ENCODE measurements at places on chromosomes 6 and 20.
A peak's percentile ranks its signal among the peaks of the same experiment; 100 is the strongest.

DNA sequence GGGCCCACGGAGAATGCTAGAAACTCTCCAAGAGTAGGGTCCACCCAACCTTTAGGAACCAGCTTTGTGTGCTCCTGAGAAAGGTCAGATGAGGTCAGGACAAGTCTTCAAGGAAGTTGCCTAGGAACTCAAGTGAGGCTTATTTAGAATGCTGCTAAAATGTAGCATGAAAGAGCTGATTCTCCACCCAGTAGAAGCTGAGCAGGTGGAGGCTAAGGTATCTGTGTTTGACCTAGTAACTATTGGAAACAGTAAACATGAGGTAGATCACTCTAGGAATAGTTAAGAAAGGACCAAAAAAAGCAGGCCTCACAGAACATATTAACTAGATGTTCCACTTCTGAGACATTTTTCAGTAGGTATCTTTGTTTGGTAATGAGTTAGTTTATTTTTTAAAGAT is 13.9 kb downstream of the CEP43 start:
- DNase-seq: no peak

- DNase-seq: peak; percentile 25
Measured at GRCh38 chr20:33862709-33863403, 51.7 kb downstream of the CHMP4B start.

DNA sequence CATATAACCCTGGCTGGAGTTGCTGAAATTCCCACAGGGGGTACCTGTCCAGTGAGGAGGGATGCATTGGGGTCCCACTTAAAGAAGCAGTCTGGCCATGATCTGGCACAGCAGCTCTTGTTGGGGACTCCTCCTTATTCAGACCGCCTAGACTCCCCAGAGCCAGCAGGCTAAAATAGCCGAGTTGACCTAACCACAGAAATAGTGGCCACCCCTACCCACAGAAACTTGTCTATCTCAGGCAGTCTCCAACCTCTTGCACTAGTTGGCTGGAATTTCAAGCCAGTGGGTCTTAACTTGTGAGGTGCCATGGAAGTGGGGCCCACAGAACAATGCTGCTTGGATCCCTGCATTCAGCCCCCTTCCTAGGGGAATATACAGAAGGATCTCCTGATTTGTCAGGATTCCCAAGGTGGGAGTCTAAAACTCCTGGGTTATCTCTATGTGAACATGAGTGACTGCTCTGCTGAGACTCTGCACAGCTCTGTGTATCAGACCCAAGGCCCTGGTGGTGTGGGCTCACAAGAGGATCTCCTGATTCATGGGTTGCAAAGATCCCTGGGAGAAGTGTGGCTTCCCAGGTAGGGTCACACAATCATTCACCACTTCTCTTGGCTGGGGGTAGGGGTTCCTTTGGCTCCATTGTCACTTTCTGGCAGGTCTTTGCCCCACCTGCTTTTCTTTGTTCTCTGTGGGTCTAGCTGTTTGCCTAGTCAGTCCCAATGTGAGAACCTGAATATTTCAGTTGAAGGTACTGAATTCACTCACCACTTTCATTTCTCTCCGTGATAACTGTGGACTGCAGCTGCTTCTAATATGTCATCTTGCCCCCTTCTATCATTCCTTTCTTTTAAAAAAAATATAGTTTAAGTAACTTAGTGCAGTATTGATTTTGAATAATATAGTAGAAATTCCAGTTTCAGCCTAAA is 65.5 kb upstream of the CLVS2 start:
- DNase-seq: no peak

DNA sequence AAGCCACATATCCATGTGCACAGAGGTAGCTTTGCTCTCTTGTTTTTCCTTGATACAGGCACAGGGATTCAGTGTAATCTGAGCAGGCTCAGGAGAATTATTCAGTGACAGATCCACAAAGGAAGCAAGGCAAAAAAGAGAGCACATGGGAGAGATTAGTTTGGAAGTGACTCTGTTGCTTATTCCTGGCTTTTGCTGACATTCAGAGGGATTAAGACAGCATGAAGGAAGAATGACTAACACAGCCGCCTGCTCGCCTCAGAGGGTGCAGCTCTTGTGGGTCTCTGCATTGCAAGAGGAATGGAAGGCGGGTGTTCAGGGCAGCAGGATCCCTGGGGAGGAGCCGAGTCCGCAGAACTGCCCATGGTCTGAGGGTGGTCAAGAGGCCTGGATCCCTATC is 203.4 kb upstream of the KCNQ5 start:
- DNase-seq: no peak

DNA sequence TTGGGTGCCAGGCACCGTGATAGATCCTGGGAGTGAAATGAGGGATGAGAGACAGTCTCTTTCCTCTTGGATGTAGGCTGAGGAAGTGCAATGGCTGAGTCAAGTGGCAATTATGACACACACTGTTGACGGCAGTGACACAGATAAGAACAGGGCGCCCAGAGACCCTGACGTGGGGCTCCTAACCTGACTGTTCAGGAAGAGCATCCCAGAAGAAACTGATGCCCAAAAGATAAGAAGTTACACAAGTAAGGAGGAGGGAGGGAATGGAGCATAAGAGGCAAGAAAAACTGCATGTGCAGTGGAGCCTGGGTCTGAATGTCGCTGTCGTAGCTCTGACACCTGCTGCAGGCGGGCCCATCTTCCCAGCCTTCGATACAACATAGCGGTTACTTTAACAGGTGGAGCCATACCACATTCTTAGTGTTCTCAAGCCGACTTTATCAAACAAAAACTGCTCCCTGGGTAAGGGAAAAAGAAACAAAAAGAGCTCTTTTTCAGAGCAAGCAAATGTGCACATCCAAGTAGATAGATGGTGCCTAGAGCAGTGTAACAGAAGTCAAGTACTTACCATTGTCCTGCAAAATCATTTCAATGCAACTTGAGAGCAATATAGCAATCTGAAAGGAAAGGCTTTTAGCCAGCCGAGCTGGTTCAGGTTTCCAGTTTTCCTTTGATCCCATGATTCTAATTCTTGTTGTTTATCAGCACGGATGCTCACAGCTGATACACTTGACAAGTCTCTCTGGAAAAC is 463.9 kb upstream of the JARID2 start:
- no peak for DNase-seq

DNA sequence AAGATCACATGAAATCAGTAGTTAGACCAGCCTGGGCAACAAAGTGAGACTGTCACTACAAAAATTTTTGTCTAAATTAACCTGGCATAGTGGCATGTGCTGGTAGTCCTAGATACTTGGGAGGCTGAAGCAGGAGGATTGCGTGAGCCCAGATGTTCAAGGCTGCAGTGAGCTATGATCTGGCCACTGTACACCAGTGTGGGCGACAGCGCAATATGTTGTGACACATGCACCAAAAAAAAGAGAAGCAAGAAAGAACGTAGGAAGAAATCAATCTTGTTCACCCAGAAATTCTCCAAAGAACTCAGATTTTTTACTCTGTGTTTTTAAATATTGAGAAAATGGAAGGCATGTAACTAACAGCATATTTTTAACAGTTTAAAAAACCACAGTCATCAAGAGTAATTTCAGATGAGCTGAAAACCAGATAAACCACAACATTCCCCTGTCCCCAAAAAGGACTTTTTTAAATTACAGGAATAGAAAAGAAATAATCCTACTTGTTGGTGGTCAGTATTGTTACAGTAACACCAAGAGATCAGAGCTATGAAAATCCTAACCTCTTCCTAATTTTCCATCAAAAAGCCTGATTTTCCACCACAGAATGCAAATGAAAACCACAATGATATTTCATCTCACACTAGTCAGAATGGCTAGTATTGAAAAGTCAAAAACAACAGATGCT is 240.2 kb downstream of the KHDC1L start:
- DNase-seq: no peak

- no peak for DNase-seq
Measured at GRCh38 chr6:34571388-34571787, 15.3 kb upstream of the SPDEF start.

All from activated T-helper 9 cell treated with anti-CD3 and anti-CD28 coated beads, Interleukin-2, amount 50 U/mL, for 16 hours (primary cell).